ENCODE measurements at places on chromosomes 1 and 21.

GRCh38 chr1:64922336-64922735, 44.0 kb downstream of the JAK1 start:
- no peak for DNase-seq

- no peak for DNase-seq
Observed at GRCh38 chr1:197198911-197199310, 52.4 kb upstream of the ASPM start.

DNA sequence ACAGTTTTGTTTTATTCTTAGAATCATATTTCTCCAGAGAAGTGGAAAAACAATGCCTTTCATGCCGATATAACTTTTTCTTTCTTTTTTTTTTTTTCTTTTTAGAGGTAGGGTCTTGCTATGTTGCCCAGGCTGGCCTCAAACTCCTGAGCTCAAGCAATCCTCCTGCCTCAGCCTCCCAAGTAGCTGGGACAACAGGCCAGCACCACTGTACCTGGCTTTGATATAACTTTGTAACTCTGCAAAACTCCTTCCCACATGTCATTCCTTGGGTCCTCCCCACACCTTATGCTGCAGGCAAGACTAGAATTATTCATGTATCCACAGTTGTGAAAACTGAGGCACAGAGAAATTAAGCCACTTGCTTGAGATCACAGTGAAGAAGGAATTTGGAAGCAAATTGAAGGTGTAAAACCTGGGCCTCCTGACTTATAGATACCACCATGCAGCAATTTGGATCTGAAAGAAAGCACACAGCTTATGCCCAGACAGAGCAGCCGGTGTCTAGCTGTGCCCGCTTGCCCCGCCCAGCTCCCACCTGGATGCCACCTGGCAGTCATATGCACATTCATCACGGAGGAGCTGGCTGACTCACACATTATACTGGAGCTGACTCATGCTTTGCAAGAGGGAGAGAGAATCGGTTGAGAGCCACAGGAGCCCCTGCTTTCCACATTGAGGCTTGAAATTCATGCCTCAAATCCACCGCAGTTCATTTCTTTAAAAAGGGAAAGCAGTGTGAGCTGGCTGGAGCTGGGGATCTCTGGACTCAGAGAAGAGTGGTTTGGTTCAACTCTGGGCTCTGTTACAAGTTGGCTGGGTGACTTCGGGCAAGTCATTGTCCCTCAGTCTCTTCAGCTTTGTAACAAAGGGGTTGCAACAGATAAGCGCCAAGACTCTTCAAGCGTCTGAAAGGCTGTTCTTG, 8.3 kb upstream of the SLC2A1 start:
- peak; percentile 92 for DNase-seq

- DNase-seq, result no peak
Observed at GRCh38 chr1:232657426-232658005, 27.6 kb upstream of the SIPA1L2 start.

GRCh38 chr1:93839753-93840152, 39.3 kb downstream of the DNTTIP2 start:
- no peak for DNase-seq

GRCh38 chr1:243842161-243842560, 7.9 kb downstream of the AKT3 start:
- DNase-seq, result peak; percentile 22

DNA sequence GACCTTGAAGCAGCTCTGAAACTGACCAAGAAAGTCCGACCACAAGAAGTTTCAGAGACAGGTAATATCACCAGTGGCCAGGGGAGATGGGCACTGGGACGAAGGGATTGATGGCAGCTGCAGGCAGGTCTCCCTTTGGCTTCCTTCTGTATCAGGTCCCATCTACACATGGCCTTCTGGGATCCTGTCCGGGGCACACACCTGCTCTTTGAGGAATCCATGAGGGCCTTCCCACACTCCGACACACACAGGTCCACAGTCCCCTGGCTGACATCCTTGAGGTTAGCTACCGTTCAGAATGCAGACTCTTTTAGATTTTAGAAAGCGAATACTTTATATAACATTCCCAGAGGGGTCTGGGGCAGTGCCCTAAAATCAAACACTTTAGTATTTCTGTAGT, 26.5 kb upstream of the TMEM125 start:
- DNase-seq, result no peak

DNA sequence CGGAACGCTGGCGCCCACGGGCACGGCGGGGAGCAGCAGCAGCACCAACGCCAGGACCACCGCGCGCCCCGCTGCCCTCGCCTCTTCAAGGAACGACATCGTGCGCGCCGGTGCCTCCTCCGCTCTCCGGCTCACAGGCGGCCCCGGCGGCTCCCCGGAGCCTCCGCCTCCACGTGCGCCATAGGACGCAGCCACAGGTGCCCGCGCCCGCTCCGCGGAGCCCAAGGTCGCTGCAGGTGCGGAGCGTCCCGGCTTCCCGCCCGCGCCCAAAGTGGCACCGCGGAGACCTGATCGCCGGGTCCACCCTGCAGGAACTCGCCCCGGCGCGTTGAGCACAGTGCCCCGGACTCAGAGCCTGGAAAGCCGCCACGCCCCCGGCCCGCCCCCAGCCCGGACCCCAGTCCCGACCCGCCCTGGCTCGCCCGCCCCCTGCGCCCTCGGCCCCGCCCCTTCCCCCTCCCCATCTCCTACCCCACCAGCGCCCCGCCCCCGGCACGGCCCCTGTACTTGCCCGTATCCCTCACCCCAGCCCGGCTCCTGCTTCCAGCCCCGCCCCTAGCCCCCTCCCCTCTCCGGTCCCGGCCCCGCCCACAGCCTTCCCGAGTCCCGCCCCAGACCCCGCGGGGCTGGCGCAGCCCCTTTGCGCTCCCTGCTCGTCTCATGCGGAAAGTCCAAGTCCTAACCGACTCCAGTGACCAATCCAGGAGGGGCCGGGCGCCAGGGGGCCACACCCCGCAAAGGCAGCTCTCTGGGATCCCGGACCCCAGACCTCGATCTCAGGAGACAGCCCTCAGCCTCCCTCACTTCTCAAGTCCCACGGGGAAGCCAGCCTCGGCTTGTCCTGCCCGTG, at the start of gene MEGF6:
Gene MEGF6 (minus strand): TSS at position 339 of the 850 bp plus-strand sequence. CDS start 240 bp downstream, at position 99.
- peak; percentile 89 for DNase-seq

DNA sequence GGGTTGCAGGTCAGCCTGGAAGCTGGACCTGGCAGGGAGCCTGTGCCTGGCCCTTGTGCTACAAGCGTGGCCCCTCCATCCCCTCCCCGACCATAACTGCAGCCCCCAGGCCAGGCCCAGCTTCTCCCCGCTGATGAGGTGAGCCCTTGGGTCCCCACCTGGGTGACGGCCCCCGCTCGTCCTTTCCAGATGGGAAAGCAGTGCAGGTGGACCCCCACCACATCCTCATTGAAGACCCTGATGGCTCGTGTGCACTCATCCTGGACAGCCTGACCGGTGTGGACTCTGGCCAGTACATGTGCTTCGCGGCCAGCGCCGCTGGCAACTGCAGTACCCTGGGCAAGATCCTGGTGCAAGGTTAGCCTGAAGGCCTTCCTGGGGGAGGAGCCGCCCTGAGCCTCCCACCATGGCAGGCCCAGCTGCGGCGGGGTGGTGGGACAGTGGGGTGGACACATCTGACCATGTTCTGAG, 56.9 kb downstream of the TRIM11 start:
- no peak for DNase-seq

DNA sequence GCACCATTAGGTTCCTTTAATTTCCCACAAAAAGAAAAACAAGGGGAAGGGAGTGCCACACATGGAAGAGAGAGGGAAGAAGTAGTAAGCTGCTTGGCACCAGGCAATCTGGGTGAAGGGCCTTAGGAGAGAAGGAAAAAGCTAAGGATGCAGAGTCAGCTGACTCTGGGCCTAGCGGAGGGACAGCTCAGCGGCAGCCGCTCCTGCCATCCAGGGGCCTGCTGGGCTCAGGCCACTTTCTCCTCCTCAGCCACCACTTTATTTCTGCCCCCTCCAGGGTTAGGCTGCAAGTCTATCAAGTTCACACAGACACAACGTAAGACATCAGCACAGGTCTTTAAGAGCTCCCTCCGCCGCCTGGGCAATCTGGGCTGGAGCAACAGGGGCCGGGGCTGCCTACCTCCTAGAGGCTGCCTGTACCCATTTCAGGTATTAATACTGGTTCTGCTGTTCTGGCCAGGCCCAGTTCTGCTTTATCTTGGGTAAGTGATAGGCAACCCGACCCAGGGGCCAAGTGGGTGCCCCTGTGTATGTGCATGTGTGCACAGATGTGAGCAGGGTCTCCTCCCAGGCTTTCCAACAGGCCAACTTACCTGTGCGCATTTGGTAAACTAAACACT, 53.6 kb downstream of the SLC45A1 start:
- DNase-seq, result no peak

GRCh38 chr1:93581917-93582850, 99.5 kb downstream of the BCAR3 start:
- no peak for DNase-seq

DNA sequence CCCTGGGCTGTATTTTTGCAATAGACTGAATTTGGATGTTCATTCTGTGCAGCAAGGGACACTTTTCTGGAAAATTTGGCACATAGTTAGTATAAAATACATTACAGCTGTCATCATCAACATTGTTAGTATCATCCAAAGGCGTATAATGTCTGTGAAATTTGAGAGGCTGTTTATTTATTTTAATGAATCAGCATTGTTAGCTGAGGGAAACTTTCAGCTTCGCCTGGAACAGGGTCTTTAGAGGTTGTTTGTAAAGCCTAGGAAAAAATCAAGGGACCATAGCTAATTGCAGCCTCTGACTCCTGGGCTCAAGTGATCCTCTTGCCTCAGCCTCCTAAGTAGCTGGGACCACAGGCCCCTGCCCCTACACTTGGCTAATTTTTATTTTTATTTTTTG, 106.8 kb upstream of the USP24 start:
- no peak for DNase-seq

DNA sequence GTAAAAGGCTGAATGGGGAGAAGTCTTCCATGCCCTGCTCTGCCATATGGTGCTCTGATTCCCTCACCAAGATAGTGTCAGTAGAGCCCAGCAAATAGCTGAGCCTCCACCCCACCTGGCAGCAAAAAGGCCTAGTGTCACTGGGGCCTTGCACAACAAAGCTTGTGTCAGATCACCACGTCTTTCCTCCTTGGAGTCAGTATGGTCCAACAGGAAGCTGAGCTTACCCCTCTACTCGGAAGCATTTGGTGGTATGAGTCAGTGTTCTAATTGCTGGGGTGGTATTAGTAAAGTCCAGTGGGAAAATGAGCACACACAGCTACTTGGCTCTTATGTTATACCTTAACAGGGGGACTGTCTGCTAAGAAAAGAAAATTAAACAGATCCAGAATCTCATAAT, 18.7 kb upstream of the RRP15 start:
- no peak for DNase-seq

DNA sequence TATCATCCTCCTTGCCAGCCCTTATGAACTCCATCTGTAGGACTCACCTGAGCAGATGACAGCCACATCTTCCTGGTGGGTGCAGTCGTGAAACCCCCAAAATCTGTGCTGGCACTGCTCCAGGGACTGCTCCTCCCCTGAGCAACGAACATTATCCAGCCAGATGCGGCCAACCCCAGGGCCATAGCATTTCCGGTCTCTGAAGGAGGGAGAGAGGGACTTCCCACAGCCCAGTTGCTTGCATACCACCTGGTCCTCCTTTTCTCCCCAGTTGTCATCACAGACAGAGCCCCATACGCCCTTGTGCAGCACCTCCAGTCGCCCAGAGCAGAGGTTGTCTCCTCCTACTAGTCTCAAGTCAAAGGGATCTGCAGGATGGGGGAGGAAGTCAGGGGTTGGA, 8.5 kb downstream of the CD5L start:
- DNase-seq, result no peak

- DNase-seq, result no peak
Observed at GRCh38 chr1:211918843-211919414, 88.4 kb upstream of the LPGAT1 start.

DNA sequence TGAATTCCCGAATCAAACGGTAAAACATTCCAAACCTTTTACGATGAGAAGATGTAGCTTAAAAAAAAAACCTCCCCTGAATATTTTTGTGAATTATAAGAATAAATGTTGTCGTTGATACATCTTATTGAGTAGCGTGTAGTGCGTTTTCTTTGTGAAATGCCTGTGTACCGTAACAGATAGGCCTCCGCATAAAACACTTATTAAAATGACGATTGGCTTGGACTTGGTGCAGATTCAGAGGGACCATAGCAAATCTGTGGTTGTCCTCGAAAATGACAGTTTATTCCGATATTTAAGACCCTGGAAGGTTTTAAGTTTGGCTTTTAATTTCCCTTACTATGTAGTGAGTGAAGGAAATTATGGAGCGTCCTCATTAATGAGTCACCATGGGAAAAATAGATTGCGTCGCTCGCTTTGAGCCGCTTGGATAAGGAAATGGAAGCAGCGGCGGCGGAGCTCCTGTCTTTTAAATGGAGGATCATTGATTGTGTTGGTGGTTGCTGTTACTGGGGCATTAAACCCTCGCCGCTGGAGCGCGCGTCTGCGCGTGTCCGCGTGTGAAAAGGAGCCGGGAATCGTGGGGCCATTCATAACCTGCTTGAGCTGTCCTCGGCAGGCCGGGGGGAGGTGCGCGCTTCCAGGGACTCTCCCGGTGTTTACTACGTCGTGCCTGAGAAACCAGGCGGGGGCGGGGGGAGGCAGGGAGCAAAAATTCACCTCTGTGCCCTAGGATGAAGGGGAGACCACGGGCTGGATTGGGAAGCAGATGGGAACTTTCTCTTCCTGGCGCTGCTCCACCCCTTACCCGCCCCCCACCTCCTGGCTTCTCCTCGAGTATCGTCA, 1.6 kb downstream of the SPEN start:
- DNase-seq, result peak; percentile 79

DNA sequence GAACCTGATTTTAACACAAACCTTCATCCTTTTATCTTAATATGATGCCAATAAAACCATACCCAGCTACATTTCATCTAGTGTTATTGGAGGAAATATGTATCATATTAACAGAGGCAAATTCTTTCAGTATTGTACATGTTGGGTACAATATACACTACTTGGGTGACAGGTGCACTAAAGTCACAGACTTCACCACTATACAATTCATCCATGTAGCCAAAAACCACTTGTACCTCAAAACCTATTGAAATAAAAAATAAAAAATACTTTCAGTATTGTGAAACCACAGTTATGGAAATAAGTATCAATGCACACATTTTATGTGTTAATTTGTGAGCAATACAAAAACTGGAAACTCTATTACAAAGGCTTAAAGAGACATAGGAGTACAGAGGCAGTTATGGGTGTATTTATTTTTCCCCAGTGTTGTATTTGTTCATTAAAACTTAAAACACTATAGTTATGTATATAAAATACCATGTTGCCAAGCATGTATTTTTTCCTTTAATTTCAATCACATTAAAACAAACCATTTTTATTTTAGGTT, 25.1 kb upstream of the GPR88 start:
- DNase-seq, result no peak

DNA sequence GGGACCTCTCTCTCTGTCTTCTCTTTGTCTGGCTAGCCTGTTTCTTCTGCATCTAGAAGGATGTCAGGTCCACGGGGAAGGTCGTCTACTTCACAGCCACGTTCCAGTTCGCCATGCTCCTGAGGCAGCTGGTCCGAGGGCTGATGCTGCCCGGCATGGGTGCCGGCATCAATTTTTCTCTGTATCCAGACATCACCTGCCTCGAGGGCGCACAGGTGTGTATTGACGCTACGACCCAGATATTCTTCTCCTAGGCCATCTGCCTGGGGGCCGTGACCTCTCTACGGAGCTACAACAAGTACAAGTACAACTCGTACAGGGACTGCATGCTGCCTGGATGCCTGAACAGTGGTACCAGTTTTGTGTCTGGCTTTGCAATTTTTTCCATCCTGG, 841.6 kb upstream of the TMPRSS15 start:
- DNase-seq, result no peak

Data from Calu3 (cell line).